ENCODE measurements at places on chromosomes 4 and X.

GRCh38 chr4:166977596-166977995 lies 256.7 kb downstream of the SPOCK3 start:
- no peak for DNase-seq

GRCh38 chr4:73853246-73853704 lies at the start of gene PF4V1:
PF4V1 (plus strand) TSS chr4:73853296; CDS start chr4:73853363, 67 bp downstream.
- no peak for DNase-seq

- DNase-seq: no peak
Observed at GRCh38 chr4:75172551-75172950, 239.6 kb downstream of the PARM1 start.

DNA sequence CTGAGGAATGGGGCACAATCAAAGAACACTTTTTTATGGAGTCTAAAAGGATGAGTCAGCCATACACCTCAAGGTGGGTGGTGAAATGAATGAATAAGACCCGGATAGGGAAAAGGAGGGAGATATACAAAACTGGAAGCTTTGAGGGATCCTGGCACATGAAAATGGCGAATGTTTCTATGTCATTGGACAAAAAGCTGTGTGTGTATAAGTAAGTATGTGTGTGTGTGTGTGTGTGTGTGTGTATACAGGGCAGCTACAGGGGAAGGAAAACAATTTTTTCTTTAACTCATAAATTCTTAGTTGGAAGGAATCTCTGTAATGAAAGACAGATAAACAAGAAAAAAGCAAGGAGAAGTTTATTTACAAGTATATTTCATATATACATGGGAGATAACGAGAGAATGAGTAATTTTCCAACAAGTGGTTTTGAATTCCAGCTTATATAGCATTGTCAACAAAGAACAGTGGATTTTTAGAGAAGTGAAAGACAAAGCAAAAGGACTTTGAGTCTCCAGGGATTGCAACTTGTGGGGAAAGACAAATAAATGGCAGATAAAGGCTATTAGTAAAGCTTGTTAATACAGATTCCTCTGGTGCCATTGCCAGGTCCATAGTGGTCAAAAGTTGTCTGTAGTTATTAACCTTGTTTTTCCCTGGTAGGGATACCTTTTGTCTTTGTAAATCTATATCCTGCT lies 99.7 kb downstream of the MMRN1 start:
- no peak for DNase-seq

GRCh38 chr4:15060213-15060612 lies 57.9 kb downstream of the CPEB2 start:
- DNase-seq: no peak

- no peak for DNase-seq
Observed at GRCh38 chrX:3526731-3527130, 180.3 kb upstream of the MXRA5 start.

GRCh38 chr4:5968246-5968645 lies 50.0 kb downstream of the C4orf50 start:
- no peak for DNase-seq

- no peak for DNase-seq
Observed at GRCh38 chrX:37782359-37782758, 2.5 kb downstream of the CYBB start.

All from stimulated activated CD8-positive, alpha-beta memory T cell treated with anti-CD3 and anti-CD28 coated beads, Interleukin-4, amount 100 ng/mL, for 1 hour (primary cell).